ENCODE measurements at places on chromosomes 16 and 17. TPM values are rescaled to one million over a fixed set of nuclear protein-coding genes. Genes with fewer than 3 reads are reported as not detected.

- no peak for DNase-seq
Observed at GRCh38 chr17:58204796-58205195, 12.3 kb downstream of the EPX start.

DNA sequence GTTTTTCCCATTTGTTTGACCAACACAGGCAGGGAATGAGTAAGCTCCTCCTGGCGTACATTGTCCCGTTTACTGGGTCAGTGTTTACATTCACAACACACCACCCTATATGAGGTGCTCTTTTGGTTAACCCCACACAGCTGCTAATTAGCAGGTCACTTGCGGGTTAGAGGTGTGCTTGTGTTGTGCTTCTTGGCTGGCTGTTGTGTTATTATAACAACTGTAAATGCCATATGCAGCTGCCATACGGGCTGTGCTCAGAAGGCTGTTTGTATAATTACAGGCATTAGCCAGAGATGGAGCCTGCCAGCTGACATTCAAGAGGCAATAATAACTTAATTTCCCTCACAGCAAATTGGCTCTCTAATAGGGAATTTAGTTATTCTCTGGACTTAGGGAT lies 205.1 kb upstream of the ELAC2 start:
- no peak for DNase-seq

DNA sequence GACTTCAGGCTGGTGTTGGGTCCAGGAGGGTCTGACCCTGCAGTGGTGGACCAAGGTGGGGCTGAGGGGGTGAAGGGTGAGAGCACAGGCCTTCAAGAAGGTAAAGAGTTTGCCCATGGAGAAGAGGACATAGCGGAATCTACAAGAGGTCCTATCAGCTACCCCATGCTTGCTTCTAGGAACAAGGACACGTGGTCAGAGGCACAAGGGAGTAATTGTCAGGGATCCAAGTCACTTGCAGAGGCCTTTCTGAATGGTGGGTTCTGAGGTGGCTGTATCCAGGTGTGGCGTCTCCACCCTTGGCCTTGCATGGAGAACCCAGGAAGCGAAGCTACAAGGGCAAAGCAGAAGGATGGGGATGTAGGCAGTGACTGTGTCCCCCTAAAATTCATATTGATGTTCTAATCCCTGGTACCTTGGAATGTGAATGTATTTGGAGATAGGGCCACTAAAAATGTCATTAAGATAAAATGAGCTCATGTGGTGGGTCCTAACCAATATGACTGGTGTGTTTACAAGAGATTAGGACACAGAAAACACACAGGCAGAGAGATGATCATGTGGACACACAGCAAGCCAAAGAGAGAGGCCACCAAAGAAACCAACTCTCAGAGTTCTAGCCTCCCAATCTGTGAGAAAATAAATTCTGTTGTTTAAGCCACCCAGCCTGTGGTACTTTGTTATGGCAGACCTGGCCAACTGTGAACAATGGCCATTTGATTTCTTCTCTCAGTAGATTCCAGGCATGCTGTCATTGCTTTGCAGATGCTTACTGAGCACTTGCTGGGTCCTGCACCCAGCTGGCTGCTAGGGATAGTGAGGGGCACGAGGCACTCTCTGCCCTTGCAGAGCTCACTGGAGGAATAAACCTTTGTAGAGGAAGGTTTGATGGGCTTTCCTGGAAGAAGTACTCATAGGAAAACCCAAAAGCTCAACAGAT lies 75.8 kb downstream of the UTP18 start:
- no peak for DNase-seq

DNA sequence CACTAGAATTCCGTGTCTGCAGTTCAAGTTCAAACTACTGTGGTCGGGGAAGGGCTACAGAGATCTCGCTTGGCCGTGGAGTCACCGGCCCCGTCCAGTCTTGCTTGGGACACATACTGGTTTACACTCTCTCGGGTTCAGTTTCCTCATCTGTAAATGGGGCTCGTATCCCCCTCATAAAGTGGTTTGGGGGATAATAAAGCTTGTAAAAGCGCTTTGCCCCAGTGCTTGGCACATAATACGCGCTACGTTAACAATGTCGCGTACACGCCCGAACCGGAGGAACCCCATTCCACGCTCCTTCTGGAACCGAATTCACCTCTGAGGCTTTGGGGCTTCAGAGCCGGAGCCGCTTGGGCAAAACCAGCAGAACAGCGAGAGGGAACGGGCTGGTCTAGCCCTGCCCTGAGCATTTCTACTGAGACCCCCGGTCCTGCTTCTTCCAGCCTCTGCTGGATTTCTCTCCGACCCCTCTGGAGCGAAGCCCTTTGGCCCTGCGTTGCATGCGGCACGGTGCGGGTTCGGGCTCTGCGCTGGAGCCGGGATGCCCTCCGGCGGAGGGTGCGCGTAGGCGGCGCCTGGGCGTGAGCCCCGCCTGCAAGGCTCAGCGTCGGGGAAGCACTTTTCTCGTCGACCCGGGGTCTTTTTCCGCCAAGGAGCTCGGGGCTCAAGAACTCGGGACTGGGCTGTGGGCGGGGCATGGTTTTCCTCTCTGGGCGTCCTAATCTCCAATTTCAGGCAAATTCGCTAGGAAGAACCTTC lies 26.1 kb upstream of the HOXB13 start:
- peak; percentile 39 for DNase-seq

DNA sequence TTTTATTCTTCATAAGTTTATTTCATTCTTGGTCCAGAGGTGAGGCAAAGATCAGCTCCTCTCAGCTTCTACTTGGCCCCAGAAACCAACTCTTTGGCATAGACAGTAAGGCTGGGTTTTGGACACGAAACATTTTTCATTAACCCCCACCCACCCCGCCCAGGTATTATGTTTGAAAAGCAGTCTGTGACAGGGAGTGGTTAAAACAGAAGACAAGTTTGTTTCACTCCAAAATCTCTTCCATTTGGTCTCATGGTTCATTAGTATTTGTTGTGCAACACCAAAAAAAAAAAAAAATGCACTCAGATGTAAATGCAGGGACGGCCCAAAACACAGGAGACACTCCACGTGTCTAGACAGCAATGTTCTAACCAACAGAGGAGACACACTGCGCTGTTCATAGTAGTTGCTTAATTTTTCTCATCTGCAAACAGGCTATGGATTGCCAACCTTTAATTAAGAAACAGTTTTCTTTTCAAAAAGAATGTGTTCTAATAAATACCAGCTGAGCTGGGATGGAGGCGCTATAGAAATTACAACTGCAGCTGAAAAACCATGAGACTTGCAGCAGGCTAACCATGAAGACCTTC lies 39.8 kb upstream of the MMP2 start:
- DNase-seq: no peak

DNA sequence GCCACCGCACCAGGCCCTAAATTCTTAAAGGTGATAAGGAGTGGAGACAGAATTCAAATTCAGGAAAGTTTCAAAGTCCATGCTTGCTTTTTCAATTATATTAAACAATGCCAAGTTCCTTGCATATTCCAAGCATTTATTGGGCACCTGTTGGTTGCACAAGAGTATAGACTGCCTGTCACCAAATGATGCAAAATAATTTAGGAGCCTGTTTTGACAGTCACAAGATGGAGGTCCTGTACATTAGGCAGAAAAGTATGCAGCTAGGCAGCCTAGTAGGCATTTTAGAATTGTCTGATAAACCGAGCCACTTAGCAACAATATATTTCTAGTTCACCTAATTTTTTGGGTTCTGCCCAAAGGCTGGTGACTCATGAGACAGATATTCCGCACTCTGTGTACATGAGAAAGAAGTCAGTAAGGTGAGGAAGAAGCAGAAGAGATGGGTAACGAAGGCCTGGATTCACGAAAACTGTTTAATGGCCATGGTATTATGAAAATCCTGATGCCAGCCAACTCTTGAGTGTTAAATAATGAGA lies 7.3 kb downstream of the ACACA start:
- no peak for DNase-seq

GRCh38 chr16:72278301-72278700 lies 106.3 kb upstream of the PMFBP1 start:
- no peak for DNase-seq

DNA sequence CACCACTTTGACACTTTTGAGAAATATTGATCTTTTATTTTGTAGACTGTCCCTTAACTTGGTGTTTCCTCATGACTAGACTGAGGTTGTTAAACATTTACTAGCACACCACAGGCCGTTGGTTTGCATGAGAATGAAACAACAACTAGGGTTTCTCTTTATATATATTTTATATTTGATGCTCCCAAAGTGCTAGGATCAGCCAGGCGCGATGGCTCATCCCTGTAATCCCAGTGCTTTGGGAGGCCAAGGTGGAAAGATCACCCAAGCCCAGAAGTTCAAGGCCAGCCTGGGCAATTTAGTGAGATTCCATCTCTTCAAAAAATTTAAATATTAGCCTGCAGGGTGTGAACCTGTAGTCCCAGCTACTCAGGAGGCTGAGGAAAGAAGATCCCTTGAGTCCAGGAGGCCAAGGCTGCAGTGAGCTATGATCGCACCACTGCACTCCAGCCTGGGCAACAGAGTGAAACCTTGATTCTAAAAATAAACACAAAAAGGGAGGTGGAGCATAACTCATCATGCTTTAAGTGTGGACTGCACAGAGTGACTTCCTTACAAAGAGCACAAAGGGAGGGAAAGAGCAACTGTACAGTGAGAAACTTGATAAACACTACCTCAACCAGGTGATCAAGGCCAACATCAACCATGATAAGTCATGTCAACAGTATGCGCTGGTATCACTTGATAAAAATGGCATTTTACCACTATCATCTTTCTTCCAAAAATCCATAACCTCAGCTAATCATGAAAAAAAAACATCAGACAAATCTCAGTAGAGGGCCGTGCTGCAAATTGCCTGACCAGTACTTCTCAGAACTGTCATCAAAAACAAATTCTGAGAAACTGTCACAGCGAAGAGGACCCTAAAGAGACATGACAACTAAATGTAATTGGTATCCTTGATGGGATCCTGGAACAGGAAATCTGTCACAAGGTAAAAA lies 72.8 kb upstream of the ATF7IP2 start:
- DNase-seq: no peak

GRCh38 chr17:69523244-69523861 lies 108.9 kb downstream of the MAP2K6 start:
- DNase-seq: no peak

DNA sequence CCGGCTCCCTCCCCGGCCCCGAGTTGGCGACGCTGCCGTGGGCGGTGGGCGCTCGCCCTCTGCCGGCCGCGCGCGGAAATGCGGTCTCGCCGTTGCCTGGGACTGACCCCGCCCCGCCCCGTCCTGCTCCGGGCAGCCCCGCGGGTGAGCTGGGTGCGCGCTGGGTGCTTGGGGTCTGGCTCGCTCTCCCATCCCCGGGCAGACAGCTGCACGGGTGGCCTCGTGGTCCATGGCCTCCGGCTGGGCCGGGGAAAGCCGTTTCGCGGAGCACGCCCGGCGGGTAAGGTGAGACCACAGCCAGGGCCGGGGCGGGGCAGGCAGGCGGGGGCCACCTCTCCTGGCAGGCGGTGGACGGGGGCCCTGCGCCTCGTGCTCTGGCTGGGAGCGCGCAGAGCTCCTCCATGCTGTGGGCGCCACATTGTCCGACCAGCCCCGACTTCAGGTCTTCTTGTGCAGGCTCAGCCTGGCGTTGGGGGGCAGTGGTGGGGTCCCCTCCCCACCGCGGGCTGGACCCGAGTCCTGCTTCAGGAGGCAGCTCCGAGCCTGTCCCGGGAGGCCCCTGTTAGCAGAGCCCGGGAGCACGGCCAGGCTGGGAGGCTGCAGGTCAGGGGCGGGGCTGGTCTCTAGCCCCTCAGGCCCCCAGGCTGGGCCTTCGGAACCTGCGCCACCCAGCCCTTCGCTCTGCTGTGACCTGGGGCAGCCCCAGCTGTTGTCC lies 7.0 kb upstream of the C1QTNF8 start:
- DNase-seq: no peak

TRIM16 gene
- total RNA-seq: 22.6 TPM

METTL23 gene
- total RNA-seq: 21.4 TPM

GRAPL gene
- 1.7 TPM for total RNA-seq

RCVRN gene
- 0.70 TPM for total RNA-seq

DPEP2 gene
- 0.78 TPM for total RNA-seq

KRT9 gene
- not detected for total RNA-seq

All from cardiac septum (tissue), 1 donor.